ENCODE measurements at places on chromosomes 7 and 10.

DNA sequence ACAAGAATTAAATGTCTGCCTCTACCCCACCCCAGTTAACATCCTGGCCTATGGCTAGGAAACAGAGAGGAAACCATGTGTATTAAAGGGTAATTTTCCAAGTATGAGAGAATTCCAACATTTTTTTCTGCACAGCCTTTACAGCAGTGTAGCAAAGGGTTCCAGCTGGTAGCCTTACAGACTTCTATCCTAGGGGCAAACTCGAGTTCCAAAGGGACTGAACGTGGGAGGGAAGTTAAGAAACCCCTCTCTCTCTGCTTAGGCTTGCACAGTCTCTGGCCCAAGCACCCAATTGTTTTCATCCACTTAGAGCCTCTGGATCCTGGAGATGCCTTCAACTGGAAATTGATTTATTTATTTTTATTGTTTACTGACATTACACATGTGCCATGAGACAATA lies 60.3 kb downstream of the SLC16A12 start:
- DNase-seq, result peak; percentile 71

DNA sequence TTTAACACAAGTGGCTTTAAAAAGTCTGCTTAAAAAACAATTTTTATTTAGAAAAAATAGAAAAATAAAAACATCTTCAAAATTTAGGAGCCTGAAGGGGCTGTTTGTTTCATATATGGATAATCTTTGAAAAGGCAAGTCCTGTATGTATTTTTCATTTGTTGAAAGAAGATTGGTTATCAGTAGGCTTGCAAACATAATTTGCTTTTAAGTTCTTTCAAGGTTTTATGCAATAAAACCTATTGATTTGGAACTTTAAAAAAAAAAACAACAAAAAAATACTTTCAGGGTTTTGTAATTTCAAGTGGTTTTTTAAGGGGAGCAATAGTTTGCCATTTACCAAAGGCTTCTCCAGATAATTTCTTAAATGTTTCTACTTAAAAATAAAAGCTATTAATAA lies 35.6 kb downstream of the MPLKIP start:
- no peak for DNase-seq

DNA sequence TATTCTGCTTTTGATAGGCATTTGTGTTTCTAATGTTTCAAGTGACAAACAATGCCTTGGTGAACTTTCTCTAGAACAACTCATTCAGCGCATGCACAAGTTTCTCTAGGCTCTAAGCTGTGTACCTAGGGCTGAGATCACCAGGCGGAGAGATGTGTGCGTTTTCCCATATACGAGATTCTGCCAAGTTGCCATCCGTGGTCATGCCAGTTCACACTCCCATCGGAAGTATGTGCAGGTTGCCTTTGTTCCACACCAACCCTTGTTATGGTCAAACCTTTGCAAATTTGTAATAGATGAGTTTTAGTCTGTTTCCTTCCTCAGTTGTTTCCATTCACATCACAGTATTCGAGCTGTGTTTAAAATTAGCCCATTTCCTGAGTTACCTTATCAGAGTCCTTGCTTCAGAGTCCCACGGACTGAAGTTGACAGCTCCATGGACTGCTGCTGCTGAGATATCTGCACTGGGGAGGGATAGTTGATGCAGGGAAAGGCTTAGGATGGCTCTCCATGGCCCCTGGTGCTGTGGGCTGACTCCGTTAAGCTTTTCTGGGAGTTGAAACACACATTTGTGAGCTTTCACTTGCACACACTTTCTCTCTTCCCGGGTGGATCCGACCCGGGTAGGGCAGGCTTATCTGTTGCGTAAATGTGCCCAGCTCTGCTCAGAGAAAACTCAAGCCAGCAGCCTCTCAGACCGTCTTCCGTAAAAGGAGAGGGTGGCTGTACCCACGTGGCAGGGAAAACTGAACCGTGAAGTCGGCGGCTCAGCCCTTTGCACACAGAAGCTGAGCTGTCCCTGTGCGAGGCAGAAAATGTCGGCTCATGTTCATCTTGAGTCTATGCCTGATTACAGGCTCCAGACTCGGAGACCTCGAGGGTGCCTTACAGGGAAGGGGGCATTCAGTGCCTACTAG lies 49.4 kb downstream of the HK1 start:
- peak; percentile 84 for DNase-seq

DNA sequence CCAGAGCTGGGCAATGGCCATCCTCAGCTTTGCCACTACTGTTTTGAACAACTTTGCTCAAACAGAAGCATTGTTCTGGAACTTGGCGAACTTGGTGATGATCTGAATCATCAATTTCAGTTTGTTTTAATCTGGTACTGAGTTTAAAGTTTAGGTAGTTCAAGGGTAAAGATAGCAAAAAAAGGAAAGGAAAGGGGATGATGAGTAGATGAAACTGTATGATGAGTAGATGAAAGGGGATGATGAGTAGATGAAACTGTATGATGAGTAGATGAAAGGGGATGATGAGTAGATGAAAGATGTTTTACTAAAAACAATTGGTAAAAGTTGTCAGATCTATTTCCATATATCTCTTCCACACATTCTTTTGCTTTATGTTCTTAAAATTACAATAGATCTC lies 737.0 kb downstream of the LRMDA start:
- DNase-seq, result no peak

GRCh38 chr10:107814865-107815487 lies 650.5 kb upstream of the SORCS1 start:
- peak; percentile 67 for DNase-seq

DNA sequence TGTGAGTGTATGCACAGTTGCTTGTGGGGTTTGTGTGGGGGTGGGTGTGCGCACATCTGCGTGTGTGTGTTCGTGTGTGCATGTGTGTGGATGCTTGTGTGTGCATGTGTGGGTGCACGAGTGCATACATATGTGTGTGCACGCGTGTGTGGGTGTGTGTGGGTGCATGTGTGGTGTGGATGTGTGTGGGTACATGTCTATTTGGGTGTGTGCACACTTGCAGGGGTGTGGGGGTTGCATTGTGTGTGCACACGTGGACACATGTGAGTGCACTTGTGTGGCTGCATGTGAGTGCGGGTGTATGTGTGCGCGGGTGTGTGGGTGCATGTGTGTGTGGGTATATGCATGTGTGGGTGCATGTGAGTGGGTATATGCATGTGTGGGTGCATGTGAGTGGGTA lies 73.7 kb downstream of the NKX6-2 start:
- no peak for DNase-seq

- DNase-seq, result no peak
Measured at GRCh38 chr7:22867589-22867988, 44.9 kb upstream of the TOMM7 start.

DNA sequence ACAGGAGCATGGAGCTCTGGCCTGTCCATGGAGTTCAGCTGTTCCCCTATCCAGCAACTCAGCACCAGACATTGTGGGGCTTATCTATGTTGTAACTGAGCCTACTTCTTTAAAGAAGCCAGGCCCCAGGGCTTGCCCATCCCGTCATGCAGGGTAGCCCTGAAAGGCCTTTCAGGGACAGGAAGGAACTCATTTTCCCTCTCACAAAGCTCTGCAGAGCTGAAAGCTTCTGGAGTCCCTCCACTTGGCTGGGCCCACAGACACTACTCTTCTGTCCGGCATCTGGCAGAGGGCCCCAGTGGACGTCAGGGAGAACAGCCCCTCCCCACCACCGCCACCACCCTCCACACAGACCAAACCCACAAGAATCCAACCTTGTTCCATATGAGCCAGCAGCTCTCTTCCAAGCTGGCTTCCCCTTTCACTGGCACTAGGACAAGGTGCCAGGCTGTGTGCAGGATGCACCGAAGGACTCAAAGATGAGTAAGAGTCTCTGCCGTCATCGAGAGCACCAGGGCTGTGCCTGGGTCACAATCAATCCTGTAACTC lies 33.1 kb downstream of the DENND2A start:
- no peak for DNase-seq

DNA sequence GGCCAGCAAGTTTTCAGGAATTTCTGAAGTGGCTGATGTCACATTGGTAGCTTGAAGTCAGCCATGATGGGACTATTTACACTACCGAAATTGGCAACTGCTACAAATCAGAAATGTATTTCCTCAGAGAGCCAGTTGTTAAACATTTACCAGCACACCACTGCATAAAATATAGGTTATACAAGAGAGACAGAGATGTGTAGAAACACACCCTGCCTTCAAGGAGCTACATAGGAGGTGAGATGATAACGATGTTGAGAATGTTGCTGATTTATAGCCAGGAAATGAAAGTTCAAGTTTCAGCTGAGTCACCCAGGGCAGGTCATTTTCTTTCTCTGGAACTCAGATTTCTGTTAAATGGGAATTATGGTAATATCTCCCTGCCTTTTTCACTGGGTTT lies 46.0 kb upstream of the TCF7L2 start:
- DNase-seq, result peak; percentile 32

DNA sequence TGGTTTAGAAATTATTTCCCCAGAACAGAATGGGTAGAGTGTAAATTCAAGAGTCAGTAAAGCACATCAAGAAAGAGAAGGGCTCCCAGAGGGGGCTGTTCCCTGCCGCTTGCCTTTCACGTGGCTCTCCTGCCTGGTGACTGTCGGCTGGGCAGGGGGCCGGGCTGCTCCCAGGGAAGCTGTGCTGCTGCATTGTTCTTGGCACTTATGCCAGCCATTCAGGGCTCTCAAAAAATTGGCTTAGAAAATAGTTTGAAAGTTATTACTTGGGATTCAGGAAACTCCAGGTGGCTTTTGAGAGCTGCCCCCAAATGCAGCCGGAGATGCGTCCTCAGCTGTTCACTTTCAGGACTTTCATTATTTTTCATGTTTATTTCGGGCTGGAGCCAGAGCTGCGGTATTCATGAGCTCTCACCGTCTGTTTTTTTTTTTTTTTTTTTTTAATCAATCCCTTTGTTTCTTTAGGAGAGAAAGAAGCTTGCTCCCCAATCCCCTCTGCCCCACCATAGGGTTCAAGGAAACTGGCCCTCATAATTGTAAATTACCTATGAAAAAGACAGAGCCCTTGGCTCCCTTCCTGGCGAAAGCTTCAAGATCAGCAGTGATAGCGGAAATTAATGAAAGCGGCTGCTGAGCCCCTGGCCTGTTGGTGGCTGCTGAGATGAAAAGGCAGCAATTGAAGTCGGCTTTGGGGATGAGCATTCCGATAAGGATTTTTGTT lies 94.1 kb downstream of the SORCS3 start:
- no peak for DNase-seq

DNA sequence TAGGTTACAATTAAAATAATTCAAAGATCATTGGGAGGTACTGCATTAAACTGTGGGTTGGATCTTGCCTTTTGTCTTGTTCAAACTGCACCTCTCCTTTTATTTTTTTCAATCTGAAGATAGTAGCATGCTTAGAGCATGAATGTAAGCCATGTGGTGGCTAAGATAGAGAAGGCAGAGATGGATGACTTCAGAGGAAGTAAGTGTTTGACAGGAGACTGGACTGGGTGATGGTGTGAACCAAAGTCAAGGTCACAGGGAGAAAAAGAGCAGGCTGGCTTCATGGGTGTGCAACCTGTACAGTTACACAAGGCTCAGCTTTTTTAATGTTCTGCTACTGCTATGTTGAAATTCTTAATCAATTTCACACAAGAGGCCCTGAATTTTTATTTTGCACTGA lies 85.6 kb downstream of the ZEB1 start:
- peak; percentile 28 for DNase-seq

DNA sequence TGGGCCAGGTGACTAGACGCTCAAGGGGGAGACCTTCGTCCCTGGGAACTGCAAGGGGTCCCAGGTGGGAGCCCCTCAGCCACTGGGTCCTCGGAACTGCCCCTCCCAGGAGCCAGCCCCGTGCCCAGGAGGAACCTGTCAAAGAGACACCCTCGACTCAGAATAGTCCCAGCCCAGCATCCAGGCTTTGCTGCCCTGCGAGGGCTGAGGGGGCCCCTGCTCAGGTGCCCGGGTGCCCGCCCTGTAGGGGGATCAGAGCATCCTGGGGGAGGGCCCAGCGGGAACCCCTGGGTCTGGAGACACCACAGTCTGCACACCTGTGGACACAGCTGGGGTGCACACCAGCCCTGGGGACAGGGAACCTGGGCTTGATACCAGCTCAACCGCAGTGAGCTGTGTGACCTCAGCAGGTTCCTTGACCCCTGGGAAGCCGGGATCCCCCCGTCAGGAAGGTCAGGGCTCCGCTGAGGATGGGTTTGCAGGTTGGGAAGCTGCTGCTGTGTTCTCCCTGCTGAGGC lies 407 bp downstream of the ELN start:
- no peak for DNase-seq

GRCh38 chr10:25914776-25915175 lies 19.3 kb upstream of the MYO3A start:
- no peak for DNase-seq

DNA sequence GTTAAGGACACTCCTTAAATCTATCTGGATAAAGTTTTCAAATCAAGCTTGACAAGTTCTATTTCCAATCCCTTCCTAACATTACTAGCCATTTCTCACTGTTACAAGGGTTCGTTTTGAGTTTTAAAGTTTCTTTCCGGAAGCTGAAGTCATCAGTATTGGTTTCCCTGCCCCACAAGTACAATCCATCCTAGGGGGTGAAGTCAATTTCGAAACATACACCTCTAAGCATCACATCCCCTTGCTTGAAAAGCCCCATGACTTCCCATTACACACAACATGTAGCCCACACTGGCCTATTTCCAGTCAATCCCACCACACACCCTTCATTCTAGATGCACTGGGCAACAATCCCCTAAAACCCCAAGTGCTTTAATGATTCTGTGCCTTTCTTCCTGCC lies 13.0 kb downstream of the DPY19L1 start:
- DNase-seq, result no peak

- DNase-seq, result no peak
Measured at GRCh38 chr7:102275123-102275703, 11.5 kb upstream of the SH2B2 start.

- DNase-seq, result peak; percentile 44
Measured at GRCh38 chr7:106110238-106110560, 1.9 kb downstream of the SYPL1 start.

GRCh38 chr10:30581779-30582380 lies 47.7 kb downstream of the LYZL2 start:
- peak; percentile 41 for DNase-seq

DNA sequence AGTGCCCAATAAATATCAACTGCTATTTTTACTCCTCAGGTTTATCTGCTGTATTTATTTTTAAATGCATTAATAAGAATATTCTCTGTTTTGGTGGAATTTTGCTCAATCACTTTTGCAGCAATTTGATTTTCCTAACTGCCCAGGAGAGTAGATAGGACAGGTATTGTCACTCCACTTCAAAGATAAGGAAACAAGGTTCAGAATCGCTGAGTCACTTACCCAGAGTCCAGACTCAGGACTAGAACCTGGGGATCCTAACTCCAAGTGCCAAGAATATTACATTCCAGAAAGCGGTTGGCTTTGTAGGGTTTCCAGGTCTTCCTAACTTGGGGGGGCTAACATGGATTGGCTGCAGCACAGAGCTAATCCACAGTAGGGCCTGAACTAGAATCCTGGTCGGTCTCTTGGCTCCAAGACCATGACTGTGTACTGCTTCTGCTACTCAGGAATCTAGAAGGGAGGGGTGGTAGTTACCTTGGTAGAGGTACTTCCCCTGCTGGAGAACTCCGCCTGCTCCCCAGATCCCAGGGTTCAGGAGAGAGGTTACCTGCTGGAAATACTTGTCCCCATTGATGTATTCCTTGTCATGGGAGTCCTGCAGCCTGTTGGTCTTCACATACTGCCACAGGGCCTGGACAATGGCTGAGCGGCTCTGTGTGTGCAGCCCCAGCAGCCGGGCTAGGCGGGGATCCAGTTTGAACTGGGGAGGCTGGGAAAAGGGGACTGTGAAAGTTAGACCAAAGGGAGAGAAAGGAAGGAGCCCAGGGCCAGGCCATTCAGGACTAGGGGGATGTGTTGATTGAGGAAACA lies 7.3 kb downstream of the SMARCD3 start:
- DNase-seq, result no peak
